ENCODE measurements at places on chromosomes 3 and 15. TPM values are rescaled to one million over a fixed set of nuclear protein-coding genes. Genes with fewer than 3 reads are reported as not detected.

Gene NANOGP8
- total RNA-seq = not detected

Gene TMEM62
- 21.5 TPM for total RNA-seq

Gene GNB4
- total RNA-seq = 1.1 TPM

Gene GRM7
- total RNA-seq = not detected

Gene AHSG
- total RNA-seq = not detected

Gene CIDEC
- total RNA-seq = not detected

Gene LRRC49
- not detected for total RNA-seq

Gene PLSCR4
- total RNA-seq = not detected

Gene CCR2
- 2.0 TPM for total RNA-seq

Gene RBP2
- not detected for total RNA-seq

DNA sequence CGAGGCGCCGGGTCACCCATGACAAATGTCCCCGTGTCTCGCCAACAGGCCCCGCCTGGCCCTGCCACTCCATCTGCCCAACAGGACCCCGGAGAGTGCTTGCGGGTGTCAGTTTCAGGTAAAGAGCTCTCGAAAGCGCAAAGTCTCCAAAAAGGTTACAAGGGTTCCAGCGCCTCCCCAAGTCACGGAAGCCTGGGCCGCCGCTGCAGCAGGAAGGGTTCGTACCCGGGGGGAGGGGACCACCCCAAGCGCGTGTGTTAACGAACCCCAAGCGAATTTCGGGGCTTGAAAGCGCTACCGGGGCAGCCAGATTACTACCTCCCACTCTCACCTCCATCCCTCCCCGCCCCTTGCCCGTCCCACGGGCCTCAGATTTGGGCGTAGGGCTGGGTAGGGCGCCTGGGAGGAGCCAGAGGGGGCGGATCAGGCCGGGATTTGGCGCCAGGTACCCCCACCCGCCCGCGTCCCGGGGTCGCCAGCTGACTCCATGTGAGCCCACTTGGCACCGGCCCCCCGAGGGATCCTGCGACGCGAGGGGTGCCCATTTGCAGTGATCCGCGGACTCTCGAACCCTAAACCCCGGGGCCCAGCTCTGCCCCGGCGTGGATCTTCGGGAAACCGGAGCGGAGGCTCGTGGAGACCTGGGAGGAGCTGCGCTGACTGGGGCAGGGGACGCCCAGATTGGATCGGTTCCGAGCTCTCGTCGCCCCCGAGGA lies 85.9 kb downstream of the NR2F2 start:
- no peak for DNase-seq

- DNase-seq = no peak
Observed at GRCh38 chr3:140857993-140858392, 83.6 kb upstream of the SLC25A36 start.

DNA sequence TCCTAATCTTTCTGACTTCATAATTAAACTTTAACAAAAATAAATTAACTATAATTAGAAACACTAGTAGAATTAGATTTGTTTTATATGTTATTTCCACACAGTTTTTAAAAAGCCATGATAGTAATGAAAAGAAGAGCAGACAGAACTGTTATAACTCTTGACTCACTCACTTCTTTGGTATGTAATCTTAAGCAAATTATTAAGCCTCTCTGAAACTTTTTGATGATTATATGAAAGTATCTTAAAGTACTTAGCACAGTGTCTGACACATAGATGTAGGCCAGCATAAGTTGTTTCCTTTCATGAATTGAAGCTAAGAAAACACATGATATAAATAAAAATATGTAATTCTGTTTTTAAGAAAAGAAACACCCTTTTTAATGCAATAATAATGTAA lies 123.6 kb upstream of the MLF1 start:
- no peak for DNase-seq

- DNase-seq = no peak
Observed at GRCh38 chr15:69869881-69870505, 227.7 kb downstream of the TLE3 start.

DNA sequence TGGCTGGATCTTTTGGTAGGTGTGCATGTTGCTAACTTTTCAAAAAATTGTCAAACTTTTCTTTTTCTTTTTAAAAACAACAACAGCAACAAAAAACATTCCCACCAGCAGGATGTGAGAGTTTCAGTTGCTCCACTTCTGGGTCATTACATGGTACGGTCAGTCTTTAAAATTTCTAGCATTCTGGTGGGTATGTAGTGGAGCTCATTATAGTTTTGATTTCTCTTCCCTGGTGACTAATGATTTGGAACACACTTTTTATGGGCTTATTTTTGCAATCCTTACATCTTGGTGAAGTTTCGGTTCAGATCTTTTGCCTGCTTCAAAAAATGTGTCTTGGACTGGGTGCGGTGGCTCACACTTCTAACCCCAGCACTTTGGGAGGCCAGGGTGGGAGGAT lies 19.3 kb downstream of the ATP1B3 start:
- no peak for DNase-seq

DNA sequence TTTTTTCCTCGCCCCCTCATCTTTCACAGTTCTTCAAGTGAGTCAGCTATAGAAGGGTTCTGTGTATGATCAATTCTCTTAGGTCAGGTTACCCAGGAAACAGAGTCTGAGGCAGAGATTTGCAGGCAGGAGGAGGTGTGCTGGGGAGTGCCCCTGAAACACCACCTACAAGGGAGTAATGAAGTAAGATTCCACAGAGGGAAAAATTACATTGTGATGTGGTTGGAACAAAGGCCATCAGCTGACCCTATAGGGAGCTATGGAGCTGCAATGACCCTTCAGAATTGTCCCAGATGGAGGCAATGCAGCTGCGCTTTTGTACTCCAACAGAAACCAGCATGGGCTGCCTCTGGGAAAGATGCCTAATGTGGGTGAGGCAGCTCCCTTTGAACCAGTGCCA lies 142.2 kb upstream of the CNTN3 start:
- DNase-seq = no peak

DNA sequence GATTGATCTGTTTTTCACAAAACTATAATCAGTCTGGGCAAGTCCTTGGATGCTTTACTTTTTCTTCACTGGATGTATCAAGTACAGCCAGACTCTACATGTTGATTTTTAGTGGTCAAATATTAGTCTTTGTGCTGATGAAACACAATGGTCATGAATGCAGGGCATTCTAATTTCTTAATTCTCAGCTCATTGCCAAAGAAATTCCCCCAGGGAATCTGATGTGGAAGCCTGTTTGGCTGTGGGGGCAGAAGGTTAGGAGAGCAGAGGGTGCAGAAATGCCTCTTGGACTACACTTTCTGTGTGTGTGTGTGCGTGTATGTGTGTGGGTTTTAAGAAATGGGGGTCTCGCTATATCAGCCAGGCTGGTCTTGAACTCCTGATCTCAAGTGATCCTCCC lies 48.7 kb upstream of the HACD2 start:
- DNase-seq = no peak

- DNase-seq = no peak
Observed at GRCh38 chr3:119018690-119019463, 15.8 kb downstream of the IGSF11 start.

DNA sequence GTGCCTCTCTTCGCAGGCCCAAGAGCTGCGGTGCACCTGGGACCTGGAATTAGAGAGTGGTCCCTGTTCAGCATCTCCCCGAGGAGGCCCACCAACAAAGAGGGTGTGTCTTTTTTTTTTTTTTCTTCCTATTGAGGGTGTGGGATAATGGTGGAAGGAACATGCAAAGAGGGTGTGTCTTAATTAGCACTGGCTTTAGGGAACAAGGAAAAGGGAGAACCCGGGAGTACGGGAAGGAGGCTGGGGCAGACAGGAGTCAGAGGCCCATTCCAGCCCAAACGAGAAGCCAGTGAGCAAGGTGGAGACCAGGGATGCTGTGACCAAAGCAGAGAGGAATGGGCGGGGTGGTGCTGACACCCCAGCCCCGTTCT lies 429 bp upstream of the LOXL1 start:
- DNase-seq = no peak

GRCh38 chr15:63057468-63058345 lies 15.2 kb downstream of the TPM1 start:
- no peak for DNase-seq

GRCh38 chr15:91165850-91166249 lies 65.8 kb downstream of the SV2B start:
- DNase-seq = no peak

- no peak for DNase-seq
Observed at GRCh38 chr3:14206548-14207177, 28.0 kb downstream of the LSM3 start.

DNA sequence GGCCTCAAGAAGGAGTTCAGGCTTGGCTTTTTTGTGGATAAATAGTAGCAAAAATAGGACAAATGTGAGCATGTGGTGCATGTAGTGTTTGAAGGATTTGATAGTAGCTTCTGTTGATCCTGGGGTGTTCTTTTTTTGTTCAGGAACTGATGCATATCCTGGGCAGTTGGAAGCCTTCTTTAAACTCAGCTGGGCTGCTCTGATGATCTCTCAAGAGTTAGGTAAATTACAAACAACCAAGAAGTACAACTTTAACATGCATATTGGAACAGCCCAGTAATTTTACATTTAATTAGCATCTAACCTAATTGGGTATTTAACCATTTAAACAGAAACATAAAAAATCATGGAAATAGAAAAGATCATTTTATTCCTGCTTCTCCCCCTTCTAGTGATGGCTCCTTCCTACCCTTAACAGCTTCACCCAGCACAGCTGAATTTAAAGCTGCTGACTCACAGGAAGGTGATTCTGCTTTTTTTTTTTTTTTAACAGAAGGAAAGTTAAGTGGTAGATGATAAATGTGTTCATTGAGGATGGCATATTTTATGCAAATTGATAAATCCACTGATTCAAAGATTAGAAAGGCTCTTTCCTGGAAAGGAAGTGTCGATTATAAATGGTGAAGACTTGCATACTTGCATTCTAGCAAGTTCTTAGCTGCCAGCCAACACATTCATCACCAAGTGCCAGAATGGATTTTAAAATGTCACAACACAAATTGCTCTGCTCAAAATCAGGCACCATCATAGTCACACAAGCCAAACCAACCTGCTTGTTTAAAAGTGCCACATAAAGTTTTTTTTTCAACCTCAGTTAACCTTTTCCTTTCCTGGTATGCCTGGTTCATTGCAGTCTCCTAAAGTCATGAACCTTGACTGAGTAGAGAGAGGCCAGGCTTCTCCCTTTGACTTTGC lies 20.0 kb downstream of the SLC35G2 start:
- no peak for DNase-seq

DNA sequence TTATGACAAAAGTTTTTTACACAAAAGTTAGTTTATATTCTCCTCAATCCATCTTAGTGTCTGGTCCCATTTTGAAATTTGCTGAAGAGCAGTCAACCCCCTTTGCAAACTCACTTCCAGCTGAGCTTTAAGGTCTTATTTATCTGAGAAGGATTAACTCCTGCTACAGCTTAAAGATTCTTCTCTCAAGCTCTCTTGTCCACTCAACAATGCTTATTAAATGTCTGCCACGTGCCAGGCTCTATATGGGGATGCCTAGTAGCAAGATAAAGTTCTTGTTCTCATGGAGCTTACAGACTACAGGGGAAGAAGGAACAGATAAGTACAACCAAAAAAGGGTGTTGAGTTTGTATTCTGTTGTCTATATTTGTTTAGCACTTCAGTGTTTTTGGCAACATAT lies 18.7 kb downstream of the TMPRSS7 start:
- DNase-seq = no peak

GRCh38 chr3:33211444-33211843 lies 7.2 kb downstream of the SUSD5 start:
- DNase-seq = no peak

GRCh38 chr3:51375571-51375970 lies 9.5 kb upstream of the MANF start:
- DNase-seq = no peak

- DNase-seq = no peak
Observed at GRCh38 chr3:138797508-138798038, 37.2 kb downstream of the PIK3CB start.

- no peak for DNase-seq
Observed at GRCh38 chr3:160671231-160671630, 5.7 kb upstream of the ARL14 start.

DNA sequence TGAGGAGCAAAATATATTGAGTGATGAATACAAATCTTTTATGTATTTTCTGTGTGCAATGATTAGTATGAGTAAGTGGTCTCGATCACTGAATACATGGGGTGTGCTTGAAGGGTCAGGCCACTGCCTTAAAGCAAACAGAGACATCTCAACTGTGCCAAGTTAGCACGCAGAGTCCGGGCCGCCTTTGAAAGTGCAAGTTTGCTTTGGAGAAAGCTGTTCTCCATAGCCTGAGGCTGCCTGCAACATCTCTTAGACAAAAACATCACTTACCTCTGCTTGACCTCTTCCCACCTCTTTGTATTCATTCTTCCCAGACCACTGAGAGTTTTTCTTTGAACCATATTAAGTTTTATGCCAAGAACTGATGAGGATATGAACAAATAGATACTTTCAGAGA lies 267.0 kb downstream of the ZBTB20 start:
- no peak for DNase-seq

DNA sequence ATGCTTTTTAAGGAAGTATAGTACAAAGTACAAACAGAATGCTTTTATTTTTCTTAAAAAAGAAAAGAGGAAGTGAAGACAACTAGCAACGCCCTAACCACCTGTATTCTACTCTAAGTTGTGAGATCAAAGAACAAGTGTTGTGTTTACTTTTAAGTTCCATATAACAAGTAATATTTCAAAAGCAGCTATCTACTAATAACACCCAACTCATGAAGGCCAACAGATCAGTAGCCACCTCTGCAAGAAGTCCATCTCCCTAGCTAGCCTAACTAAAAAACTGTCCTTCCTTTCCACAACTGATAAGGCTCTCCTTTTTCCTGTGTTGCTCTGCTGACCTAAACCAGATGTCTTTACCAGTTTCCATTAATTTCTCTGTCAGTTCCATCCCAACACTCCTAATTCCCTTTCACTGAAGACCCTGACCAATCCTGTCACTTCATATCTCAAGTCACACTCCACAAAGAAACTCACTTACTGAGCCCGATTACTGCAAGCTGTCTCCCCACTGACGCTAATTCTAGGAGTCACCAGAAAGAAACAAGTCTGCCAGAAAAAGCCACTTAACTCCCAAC lies 26.9 kb downstream of the PHC3 start:
- no peak for DNase-seq

DNA sequence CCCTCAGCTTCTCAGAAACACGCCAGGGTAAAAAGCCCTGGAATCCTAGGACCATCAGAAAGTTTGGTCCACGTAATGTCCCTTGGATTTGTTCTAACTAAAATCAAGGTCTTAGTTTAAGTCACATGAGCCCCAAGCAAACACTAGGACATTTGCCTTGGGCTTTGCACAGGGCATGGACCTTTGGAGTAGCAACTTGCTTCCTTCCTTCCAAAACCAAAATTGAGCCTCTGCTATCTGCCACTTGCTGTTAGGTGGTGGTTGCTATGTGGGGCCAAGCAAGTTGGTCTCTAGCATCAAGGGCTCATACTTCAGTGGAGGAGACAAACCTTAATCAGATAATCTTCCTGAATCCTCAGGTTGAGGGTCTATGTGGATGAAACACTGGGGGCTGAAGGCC lies 4.0 kb upstream of the DAG1 start:
- no peak for DNase-seq

GRCh38 chr3:72821161-72821781 lies 27.0 kb downstream of the SHQ1 start:
- DNase-seq = no peak

GRCh38 chr3:61053781-61054496 lies 197.3 kb downstream of the FHIT start:
- no peak for DNase-seq

GRCh38 chr3:49081429-49081828 lies 12.4 kb downstream of the QRICH1 start:
- DNase-seq = no peak

- no peak for DNase-seq
Observed at GRCh38 chr15:35477312-35478262, 68.4 kb downstream of the DPH6 start.

GRCh38 chr15:40470423-40471104 lies at the start of gene CHST14:
CHST14 (plus strand) TSS chr15:40470984; CDS start chr15:40471214, 230 bp downstream.
- DNase-seq = peak; percentile 24

All from naive thymus-derived CD4-positive, alpha-beta T cell (primary cell).